ENCODE measurements at places on chromosomes 1 and 21. TPM values are rescaled to one million over a fixed set of nuclear protein-coding genes. Genes with fewer than 3 reads are reported as not detected.

Gene ZBTB7B
- 19.2 TPM for total RNA-seq

- peaks cover 60% of the 10 kb centered on the region for H3K36me3 ChIP-seq
- no peaks in the 10 kb centered on the region for H3K27me3 ChIP-seq
- H3K27ac ChIP-seq = peak overlapping the region; percentile 45
- no peak overlapping the region for H3K4me3 ChIP-seq
- peaks cover 16% of the 10 kb centered on the region for H3K4me1 ChIP-seq
These were observed 36.1 kb downstream of the SLC45A1 start for GRCh38 chr1:8354038-8354437.

- peak; percentile 70 for DNase-seq
- H3K36me3 ChIP-seq = no peaks in the 10 kb centered on the region
- peaks cover 10% of the 10 kb centered on the region for H3K4me1 ChIP-seq
- peak overlapping the region; percentile 52 for H3K4me3 ChIP-seq
These were observed 16.1 kb upstream of the STMN1 start for GRCh38 chr1:25922056-25922970.

- H3K27me3 ChIP-seq = no peaks in the 10 kb centered on the region
- no peaks in the 10 kb centered on the region for H3K4me1 ChIP-seq
- H3K27ac ChIP-seq = no peak overlapping the region
- no peaks in the 10 kb centered on the region for H3K36me3 ChIP-seq
These were observed 225.3 kb downstream of the MRPL39 start for GRCh38 chr21:25381936-25382452.

- peak; percentile 11 for DNase-seq
- H3K36me3 ChIP-seq = no peaks in the 10 kb centered on the region
- H3K4me3 ChIP-seq = no peak overlapping the region
- no peaks in the 10 kb centered on the region for H3K4me1 ChIP-seq
- no peak overlapping the region for H3K27ac ChIP-seq
- no peaks in the 10 kb centered on the region for H3K27me3 ChIP-seq
These were observed 68.8 kb upstream of the SSX2IP start for GRCh38 chr1:84758968-84759491.

DNA sequence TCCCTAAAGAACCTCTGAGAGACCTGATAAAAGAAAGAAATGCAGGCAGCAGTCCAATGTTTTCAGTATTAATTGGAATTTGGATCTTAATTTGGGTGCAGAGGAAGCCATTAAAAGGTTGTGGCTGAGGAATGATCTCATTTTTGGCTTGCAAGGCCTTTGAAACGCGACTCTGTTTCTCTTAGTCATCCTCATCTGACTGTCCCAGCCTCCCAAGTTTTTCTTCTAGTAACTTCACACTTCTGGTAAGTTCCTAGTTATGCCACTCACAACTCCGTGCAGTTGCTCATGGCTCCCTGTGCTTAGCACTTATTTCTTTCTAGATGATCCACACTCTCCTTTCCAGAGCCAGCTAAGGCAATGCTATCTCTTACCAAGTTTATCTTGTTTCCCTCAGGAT is 147.4 kb upstream of the USP24 start:
- H3K36me3 ChIP-seq = no peaks in the 10 kb centered on the region
- H3K27me3 ChIP-seq = peaks cover 36% of the 10 kb centered on the region
- DNase-seq = no peak
- no peak overlapping the region for H3K4me3 ChIP-seq
- no peaks in the 10 kb centered on the region for H3K4me1 ChIP-seq
- no peak overlapping the region for H3K27ac ChIP-seq

GRCh38 chr1:169809370-169810095 is 14.8 kb upstream of the METTL18 start:
- H3K4me1 ChIP-seq = no peaks in the 10 kb centered on the region
- no peaks in the 10 kb centered on the region for H3K27me3 ChIP-seq
- H3K36me3 ChIP-seq = peaks cover 37% of the 10 kb centered on the region
- H3K27ac ChIP-seq = no peak overlapping the region
- no peak overlapping the region for H3K4me3 ChIP-seq

All from A673 (cell line).